CD4-positive, alpha-beta memory T cell (primary cell): ENCODE measurements at places on chromosomes 7 and 10.
A peak's percentile ranks its signal among the peaks of the same experiment; 100 is the strongest.

DNA sequence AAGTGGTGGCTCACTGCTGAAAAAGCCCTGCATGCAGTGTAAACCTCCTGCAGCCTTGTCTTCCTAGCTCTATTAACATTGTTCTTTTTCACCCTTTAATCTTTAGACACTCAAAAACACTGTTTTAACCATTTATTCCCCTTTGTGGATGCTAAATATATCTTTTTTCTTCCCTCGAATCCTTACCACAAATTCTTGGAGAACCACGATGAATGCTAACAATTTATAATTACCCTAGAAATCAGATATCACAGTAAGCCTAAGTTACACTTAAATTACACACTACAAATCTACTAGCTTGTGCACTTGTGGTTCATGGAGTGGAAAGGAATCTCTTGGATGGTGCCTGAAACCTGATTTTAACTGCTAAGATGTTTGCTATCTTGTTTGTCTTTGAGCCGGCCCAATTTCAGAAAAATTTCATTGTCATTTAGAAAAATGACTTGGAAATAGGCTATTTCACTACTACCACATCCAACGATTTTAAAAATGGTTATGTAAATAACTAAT lies 125.1 kb upstream of the NOBOX start:
- no peak for DNase-seq

DNA sequence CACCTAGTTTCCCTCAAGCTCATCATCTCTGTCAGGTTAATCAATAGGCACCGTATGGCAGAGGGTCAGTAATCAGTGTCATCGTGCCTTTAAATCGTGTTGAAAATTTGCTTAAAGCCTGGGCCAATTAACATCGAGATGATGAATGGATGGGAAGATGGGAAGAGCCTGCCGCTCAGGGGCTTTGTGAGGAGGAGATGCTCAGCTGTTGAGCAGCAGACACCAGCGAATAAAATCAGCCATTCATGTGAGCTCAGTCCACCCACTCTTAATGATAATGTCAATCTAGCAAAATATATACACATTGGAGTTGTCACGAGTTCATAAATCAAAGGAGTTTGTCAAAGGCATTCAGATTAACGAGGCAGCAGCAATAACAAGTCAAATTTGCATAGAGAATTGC lies 97.7 kb downstream of the BTRC start:
- DNase-seq, result no peak

DNA sequence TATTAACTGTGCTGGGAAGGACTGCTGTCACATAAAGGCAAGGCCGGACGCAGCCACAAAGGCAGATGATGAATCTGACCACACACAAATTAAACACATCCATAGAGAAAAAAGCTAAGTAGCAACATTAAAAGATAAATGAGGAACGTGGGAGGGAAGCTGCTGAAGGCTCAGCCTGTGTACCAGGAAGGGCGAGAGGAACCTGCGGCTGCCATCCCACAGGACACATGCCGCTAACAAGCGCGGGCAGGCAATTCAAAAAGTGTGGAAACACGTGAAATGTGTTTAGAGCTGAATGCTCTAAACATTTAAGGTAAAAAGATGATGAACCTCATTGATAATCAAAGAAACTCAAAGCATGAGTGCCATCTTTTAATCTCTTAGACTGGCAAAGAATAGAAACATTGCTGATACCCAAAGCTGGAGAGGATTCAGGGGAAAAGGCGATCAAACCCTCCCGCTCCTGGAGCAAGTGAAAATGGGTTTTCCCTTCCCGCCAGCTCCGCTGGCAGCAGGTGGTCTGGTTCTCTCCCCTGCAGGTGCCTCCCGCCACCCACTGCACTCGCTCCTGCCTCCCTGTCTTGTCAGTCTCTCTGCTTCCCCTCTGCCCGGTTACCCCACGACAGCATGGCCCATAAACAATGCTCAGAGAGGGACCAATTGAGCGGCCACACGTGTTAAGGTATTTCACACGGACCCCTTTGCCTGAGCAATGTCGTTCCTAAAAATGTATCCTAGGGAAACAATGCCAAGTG lies 4.2 kb downstream of the STK32C start:
- DNase-seq, result no peak

GRCh38 chr7:88217675-88218428 lies 2.0 kb downstream of the SRI start:
- DNase-seq, result peak; percentile 25

DNA sequence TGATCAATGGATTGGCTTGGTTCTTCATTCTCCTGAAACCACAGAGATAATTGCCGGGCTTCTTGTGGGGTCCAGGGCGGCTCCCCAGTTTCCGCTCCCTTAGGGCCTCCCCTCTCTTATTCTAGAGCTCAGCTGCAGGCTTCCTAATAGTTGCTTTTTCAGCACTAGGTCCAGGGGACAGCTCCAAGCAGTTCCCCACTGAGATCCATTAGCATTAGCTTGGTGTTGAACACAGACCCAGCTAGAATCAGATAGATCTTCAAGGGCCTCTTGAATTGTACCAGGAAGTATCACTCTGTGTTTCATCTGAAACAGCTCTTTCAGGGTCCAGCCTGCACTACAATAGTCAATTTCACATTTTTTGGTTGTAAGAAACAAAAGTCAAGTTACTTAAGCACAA lies 238.7 kb downstream of the SEC23IP start:
- DNase-seq, result no peak

DNA sequence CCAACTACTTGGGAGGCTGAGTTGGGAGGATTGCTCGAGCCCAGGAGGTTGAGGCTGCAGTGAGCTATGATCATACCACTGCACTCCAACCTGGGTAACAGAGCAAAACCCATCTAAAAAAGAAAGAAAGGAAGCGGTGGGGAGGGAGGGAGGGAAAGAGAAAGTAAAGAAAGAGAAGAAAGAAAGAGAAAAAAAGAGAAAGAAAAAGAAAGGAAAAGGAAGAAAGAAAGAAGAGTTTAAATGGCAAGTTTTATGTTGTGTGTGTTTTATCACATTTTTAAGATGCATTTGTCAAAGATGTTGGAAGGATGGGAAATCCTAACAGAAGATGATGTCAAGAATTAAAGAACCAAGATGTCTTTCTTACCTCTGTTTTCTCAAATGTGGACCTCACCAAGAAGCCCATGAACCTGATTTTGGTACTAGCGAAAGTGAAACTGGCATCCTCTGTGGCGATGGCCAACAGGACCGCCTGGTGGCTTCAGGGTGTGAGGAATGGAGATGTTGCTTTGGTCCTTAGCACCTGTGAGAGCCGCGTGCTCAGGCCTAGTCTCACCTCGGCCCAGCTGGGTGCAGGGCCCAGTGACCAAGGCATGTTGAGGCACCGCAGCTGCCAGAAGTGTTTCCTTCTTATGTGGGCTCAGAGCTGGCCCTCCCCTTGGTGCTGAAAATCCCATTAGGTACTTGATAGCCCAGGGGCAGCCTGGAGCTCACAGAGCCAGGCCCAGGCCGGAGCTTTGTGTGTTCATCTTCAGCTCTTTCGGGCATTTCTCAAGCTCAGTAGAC lies 9.8 kb downstream of the UCMA start:
- DNase-seq, result no peak

DNA sequence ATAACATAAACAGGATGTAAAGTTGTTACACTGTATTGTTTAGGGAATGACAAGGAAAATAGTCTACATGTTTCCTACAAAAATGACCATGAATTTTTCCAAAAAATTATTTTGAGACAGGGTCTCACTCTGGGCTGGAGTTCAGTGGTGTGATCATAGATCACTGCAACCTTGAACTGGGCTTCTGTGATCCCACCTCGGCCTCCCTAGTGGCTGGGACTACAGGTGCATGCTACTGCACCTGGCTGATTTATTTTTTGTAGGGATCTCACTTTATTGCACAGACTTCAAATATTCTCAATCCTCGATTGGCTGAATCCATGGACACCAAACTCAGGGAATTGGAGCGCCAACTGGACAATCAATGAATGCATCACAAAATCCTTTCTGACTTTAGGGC lies 6.6 kb downstream of the CHCHD2 start:
- no peak for DNase-seq
